CD8-positive, alpha-beta memory T cell (primary cell): ENCODE measurements at places on chromosomes 3 and 15. TPM values are rescaled to one million over a fixed set of nuclear protein-coding genes. Genes with fewer than 3 reads are reported as not detected.

Gene CHRFAM7A
- not detected for total RNA-seq

Gene ANKRD34C
- total RNA-seq = not detected

Gene ZBED2
- 551 TPM for total RNA-seq

Gene DRD3
- total RNA-seq = 0.13 TPM

Gene UROC1
- total RNA-seq = not detected

Gene CPNE4
- total RNA-seq = not detected

Gene MRPS11
- 81.0 TPM for total RNA-seq

Gene TFRC
- total RNA-seq = 669 TPM

Gene RAB6B
- 0.73 TPM for total RNA-seq

DNA sequence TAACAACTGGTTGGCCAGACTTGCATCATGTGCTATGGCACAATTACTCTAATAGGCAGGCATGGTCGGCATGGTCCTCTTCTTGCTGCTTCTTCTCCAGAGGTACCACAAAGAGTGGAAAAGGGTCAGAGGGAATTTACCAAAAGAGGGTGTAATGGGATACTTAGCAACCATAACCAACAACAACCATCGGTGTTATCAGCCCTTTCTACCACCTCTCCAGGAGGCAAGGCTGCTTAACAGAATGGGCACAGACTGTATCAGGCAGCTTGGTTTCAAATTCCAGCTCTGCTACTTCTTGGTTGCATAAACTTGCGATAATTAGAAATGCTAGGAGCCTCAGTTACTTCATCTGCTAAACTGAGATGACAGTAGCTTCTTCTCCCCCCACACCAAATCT lies 284.6 kb upstream of the CRBN start:
- DNase-seq = no peak

GRCh38 chr3:96331341-96331740 lies 483.1 kb upstream of the EPHA6 start:
- DNase-seq = no peak

DNA sequence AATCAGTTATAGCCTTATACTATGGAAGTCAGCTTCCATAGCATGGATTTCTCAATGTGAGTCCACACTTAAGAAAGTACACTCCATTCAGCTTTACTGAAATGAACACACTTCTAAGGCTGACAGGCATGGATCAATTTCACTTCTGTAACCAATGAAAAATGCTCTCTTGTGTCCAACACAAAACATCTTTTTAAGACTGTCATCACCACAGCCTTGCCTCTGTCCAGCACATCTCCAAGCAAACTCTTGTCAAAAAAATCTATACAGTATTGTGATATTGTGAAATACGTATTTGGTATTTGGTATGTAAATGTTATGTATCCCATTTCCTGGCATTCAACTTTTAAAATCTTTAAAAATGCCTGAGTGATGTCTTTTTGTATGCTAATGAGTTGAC lies 208.7 kb downstream of the RAP2B start:
- no peak for DNase-seq

GRCh38 chr15:40150163-40150925 lies 10.5 kb upstream of the BUB1B start:
- DNase-seq = no peak

- no peak for DNase-seq
These were observed 24.3 kb upstream of the GCNT3 start for GRCh38 chr15:59587085-59587826.

DNA sequence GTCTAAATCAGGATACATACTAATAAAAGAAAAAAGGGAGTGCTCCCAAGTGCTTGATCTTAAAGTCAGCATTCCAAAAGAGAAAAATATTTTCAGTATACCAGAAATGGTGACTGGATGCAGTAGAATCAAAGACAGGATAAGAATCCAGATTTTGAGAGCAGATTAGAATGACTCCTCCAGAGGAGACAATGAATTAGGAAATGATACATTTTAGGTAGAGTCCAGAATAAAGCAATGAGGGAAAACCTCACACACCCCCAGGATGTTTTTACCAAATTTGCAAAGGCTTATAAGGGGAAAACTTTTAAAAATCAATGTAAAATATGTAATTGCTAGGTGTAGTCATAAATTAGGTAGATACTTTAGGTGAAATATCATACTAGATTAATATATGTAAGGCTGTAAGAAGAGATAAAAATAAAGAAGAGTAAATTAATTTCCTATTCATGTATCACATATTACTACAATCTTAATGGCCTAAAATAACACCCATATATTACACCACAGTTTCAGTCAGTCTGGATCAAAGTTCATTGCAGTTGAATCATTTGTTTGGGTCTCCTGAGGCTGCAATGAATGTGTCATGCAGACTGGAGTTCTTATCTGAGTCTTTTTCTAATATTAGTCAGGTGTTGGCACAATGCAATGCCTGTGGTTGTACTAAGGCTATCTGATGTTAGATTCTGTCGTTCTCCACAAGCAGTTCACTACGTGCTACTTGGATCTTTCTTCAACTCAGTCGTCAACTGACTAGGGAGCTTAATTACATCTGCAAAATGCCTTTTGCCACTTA lies 547.8 kb upstream of the EPHA6 start:
- DNase-seq = no peak

GRCh38 chr15:57160823-57161560 lies 215.3 kb upstream of the CGNL1 start:
- no peak for DNase-seq

- no peak for DNase-seq
These were observed at the start of gene ABCF3 for GRCh38 chr3:184186184-184186901. ABCF3 (plus strand) TSS chr3:184186199; CDS start chr3:184186208, 9 bp downstream.

- no peak for DNase-seq
These were observed 37.7 kb upstream of the TRAK1 start for GRCh38 chr3:42053476-42053875.

- DNase-seq = no peak
These were observed 138.0 kb downstream of the DTWD1 start for GRCh38 chr15:49758856-49759255.

GRCh38 chr3:44045476-44046275 lies 196.0 kb upstream of the TOPAZ1 start:
- DNase-seq = peak; percentile 1

- no peak for DNase-seq
These were observed 3.6 kb upstream of the MKRN3 start for GRCh38 chr15:23561914-23562313.

- no peak for DNase-seq
These were observed 15.9 kb downstream of the SLC49A4 start for GRCh38 chr3:122810734-122811133.

GRCh38 chr3:454986-455385 lies 258.4 kb downstream of the CHL1 start:
- no peak for DNase-seq

DNA sequence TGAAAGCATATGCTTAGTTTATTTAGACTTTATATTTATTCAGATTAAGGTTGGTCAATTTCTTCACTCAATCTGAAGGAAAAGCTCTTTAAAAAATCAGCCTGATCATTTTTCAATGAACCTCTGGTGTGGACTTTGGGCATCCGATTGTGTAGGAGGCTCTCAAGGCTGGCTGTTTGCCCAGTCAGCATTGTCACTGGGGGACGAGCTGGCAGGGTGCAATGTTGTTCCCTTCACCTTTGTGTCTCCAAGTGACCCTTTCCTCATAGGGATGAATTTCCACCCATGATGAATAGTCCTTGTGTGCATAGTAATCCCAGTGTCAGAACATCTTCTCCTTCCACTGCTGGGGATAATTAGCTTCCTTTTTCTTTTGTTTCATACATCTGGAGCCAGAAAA lies 102.5 kb downstream of the CHRNA7 start:
- no peak for DNase-seq

DNA sequence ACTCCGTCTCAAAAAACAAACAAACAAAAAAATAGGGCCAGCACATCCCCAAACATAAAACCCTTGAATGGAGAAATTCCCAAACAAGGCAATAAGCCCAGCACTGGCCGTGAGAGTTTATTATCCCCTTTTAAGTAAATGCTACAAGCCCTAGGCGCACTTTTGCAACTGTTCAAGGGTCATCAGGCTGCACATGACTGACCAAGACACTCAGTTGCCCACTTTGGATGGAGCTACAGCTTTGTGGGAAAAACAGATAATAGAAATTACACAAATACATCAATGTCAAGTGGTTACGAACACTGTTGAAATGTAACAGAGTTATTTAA lies 33.7 kb upstream of the ZNF445 start:
- no peak for DNase-seq

GRCh38 chr3:33041909-33042308 lies 55.0 kb downstream of the GLB1 start:
- DNase-seq = no peak

GRCh38 chr3:108088146-108088545 lies 2.7 kb downstream of the CD47 start:
- DNase-seq = no peak

GRCh38 chr3:114800272-114801031 lies 346.6 kb downstream of the ZBTB20 start:
- no peak for DNase-seq

DNA sequence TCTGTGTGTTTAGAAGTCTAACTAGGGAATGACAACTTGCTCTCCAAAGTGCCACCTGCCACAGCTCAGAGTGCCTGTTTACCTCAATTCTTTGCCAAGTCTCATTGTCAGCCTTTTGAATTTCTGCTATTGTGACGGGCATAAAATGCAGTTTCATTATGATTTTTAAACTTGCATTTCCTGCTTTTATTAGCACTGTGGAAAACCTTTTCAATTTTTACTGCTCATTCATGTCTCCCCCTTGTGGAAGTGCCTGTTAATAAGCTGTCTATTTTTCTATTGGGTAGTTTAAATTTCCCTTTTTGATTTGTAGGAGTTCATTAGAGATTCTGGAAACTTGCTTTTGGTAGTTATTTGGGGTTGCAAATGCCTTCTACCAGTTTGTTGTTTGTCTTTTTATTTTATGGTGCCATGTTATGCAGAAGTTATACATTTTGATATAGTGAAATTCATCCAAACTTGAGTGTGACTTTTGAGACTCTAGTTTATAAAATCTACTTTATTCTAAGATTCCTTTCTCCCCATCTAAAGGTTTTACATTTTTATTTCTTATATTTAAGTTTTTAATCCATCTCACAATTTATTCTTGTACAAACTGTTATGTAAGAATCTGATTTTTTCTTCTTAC lies 53.9 kb upstream of the FRMD4B start:
- DNase-seq = no peak

GRCh38 chr15:67556976-67557570 lies 14.6 kb downstream of the MAP2K5 start:
- DNase-seq = no peak

- DNase-seq = no peak
These were observed 981 bp upstream of the SCAP start for GRCh38 chr3:47476644-47477199.

DNA sequence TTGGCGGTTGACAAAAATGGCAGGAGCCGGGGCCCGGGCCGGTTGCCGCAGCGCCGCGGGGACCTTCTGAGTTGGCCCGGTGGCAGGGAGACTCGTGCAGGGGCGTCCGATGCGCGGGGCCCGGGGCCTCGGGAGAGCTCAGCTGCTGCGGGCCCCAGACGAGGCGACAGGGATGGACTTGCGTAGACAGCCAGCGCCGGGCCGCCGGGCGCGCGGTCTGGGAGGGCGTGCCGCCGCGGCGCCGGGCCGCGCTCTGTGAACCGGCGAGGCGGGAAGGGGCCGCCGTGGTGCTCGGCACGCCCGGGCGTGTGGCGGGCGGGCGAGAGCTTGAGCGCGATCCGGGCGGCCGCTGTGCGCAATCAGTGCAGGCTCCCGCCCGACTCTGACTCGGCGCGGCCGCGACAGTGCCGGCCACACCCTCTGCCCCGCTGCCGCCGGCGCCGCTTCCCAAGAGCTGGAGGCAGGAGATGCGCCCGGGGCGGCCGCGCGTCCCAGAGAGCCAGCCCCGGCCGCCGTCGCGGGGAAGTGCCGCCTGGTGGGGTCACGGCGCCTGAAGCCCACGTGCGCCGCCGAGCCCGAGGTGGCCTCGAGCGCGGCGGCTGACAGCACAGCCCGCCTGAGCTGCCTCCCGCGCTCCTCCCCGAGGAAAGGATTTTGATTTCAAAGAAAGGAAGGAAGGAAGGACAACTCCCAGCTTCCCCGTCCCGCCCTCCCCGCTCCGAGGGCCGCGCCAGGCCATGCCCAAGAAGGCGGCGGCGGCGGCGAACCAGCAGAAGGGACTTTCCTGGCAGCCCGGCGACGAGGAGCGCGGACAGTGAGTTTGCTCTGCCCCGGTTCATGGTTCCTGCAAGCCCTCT lies 657 bp downstream of the TLNRD1 start:
- peak; percentile 51 for DNase-seq

DNA sequence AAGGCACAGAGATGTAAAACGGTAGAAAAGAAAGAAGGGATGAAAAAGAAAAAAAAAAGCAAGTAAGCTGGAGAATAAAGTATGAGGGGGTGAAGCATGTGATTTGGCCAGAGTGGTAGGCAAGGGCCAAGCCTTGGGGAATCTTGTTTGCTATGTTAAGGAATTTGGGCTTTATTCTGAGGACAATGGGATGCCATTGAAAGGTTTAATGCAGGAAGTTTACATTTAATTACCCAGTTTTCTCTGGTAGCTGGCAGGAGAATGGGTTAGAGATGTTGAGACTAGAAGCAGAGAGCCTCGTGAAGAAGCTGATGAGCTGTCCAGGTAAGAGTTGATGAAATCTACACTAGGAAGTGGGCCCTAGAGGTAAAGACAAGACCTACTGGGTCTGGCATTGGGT lies 455.9 kb downstream of the PDCD6IP start:
- no peak for DNase-seq

- no peak for DNase-seq
These were observed 156.8 kb downstream of the LSAMP start for GRCh38 chr3:116288485-116288884.

DNA sequence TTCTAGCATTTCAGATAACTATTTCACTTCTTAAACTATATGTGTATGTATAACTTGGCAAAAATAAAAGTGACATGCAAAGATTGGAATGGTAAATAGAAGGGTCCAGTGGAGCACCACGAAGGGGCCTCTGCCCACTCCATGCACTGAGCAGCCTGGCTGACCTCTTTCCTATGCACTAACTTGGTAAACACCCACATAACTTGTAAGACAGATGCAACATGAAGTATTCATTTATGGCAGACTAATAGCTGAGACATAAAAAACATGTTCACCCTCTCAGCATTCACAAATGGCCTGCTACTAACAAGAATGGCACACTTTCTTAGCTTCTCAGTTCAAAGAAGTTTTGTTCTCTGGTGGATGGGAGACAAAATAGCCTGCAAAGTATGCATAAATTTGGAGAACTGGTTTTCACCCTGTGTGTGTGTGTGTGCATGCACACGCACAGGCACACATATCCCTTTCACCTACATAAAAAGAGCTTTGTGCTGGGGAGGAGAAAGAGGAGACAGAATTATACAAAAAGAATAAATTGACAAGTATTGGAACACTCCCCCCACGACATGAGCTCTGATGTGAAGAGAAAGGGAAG lies 26.5 kb upstream of the RYK start:
- no peak for DNase-seq

DNA sequence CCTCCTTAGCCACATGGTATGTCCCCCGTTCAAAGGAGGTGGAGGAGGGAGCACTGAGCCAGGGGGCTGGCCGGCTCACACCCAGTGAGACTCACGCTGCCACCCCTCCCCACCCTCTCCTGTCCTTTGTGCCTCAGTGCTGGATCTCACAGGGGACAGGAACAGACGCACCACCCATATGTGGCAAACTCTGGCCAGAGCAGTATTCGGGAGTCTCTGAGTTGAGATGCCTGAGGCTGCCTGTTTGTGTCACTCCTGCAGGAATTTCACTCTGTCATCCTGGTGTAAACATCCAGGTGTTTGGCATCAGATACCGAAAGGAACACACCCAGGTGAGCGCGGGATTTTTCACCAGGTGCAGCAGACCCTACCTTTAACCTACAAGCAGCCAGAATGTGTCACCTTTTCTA lies 25.7 kb downstream of the RGMA start:
- DNase-seq = no peak

- DNase-seq = no peak
These were observed 302.5 kb upstream of the ATP11B start for GRCh38 chr3:182490596-182491491.
